Eye (tissue), 1 donor: ENCODE measurements at places on chromosomes 16 and 17.
A peak's percentile ranks its signal among the peaks of the same experiment; 100 is the strongest.

- DNase-seq: no peak
Measured at GRCh38 chr17:45127207-45127547, 5.1 kb downstream of the PLCD3 start.

GRCh38 chr16:81403601-81404391, 40.8 kb upstream of the CMIP start:
- peak; percentile 94 for DNase-seq

DNA sequence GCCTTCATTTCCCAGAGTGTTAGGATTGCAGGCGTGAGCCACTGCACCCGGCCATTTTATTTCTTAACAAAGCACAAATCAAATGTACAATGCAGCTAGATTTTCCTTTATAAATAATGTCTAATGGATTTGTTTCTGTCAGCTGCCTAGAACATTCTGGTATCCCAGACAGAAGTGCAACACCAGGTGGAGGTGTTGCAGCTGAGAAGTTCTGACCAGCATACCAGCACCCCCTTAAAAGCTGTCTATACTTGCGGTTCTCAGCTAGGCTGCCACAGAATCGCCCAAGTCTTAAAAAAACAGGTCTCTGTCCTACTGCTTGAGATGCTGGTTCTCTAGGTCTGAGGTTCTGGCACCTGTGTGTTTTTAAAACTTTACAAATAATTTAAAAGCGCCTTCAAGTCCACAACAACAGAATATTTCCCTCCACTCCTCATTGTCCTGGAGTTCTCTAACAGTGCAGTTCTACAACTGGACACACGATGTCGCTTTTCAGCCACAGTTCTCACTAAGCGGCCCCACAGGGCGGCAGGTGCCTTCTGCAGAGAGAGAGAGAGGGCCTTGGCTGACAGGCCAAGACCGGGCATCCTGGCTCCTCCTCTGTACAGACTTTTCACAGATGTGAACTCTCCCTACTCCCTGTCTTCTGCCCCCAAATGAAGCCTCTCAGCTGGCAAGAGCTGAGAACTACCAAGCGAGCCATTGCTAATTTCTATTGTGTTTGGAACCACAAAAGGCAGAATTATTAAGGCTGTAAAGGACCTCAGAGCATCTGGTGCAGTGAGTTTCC, 32.6 kb upstream of the MEOX1 start:
- DNase-seq: peak; percentile 96

DNA sequence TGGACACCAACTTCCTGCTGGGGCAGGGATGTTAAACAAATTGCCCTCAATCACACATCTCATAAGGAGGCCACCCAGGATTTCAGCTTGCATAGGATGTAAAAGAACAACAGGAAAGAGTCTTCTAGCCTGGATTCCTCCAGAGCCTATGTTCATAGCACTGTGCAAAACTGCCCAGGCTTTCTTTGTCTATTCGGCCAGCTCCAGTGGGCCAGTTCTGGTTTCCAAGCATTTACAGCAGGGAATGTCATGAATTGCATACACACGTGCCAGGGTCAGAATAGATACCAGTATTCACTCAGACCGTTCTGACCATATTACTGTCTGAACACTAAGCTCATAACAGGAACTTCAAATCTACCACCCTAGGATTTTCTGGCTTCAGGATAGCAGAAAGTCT, 273.2 kb downstream of the CDH8 start:
- no peak for DNase-seq

GRCh38 chr17:57357830-57358430, 101.6 kb downstream of the MSI2 start:
- no peak for DNase-seq

DNA sequence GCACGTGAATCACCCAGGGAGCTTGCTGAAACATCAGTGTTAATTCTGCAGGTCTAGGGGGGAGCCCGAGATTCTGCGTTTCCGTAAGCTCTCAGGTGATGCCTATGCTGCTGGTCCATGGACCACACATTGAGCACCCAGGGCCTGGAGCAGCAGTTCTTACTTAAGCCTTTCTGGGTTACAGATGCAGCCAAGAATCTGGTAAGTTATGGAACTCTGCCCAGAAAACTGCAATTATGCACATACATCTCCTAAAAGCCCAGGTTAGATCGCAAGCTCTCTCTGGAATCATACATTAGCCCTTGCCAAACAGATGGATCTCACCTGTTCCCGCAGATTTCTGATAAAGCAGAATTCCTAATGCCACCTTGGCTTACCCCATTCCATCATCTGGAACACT, 265.9 kb upstream of the SALL1 start:
- DNase-seq: no peak

- no peak for DNase-seq
Measured at GRCh38 chr17:39404542-39405378, 3.3 kb upstream of the FBXL20 start.

GRCh38 chr16:55401046-55401445, 77.0 kb downstream of the IRX6 start:
- peak; percentile 54 for DNase-seq

DNA sequence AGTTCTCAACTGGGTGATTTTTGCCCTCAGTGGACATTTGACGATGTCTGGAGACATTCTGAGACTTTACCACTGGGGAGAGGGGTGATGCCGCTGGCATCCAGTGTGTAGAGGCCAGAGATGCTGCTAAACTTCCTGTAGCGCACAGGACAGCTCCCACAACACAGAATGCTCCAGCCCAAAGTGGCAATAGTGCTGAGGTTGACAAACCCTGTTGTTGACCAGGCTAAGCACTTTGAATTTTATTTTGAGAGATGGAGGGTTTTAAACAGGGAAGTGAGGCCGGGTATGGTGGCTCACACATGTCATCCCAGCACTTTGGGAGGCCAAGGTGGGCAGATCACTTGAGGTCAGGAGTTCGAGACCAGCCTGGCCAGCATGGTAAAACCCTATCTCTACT, 44.0 kb downstream of the SYT17 start:
- no peak for DNase-seq

DNA sequence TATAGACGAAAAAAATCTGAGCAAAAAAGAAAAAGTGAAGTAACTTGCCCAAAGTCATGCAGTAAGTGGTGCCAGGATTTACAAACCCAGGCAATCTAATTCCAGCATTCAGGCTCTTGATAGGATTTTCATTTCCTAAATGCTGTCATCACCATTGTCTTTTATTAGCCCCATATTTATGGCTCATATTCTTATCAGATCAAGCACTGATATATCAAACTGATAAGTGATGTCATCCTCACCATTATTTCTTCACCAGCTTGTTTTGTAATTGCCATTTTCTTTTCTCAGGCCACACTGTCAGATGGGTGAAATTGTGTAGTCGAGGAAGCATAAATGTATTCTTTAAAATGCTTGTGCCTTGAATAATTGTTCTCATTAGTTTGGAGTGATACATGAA, 1.3 kb downstream of the RAD51C start:
- no peak for DNase-seq
